ENCODE measurements at places on chromosomes 12 and 14.

DNA sequence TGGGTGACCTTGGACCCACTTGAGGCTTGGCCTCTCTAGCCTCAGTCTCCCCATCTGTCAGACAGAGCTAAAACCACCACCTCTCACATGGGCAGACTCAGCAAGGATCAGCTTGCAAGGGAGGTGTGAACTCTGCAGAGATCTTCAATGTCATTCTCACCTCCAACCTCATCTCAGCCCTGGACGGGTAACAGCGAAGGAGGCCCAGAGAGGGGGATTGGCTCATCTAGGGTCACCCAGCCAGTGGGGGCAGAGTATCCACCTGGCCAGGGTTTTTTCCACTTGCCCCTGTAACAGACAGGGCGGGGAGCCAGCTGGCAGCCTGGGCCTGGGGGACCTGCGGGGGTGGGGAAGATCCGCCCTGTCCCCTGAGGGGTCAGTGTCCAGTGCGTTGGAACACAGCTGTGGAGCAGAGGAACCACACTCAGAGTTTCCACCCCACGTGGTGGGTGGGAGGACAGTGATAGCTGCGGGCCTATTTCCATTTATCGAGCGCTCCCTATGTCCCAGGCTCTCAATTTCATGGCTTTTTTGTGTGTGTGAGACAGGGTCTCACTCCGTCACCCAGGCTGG lies 27.4 kb downstream of the DTX1 start:
- no peak for DNase-seq

DNA sequence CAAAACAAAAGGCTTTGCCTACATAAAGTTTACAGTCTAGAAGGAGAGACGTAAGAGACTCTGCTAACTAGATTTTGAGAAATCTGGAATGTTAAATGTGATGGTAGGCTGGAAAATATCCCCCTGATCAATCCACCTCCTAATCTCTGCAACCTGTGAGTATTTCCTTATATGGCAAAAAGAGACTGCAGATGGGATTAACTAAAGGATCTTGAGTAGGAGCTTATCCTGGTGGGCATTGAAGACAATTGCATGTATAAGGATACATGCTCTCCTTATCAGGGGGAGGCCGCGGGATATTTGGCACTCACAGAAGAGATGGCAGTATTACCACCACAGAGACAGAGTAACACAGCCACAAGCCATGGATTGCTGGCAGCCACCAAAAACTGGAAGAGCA lies 95.2 kb downstream of the EGLN3 start:
- DNase-seq: no peak

- DNase-seq: no peak
Observed at GRCh38 chr12:5557906-5558305, 126.0 kb downstream of the NTF3 start.

DNA sequence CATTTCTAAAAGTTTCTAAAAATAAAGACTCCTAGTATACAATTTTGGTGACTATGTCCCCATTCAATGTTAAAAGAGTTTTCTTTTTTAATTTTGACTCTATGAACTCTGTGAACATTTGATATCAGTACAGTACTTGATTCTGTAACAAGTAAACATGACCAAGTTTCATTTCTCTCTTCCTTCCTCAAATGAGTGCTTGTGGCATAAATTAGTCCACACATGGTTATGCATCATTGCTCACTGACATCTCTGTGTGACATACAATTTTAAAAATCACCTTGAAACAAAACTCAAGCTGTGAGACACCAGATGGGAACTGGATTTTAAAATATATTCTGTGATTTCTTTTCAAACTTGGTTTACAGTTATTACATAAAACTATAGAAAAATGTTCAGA lies 253.9 kb upstream of the MDGA2 start:
- DNase-seq: no peak

- no peak for DNase-seq
Observed at GRCh38 chr14:102213984-102214658, 74.4 kb downstream of the WDR20 start.

DNA sequence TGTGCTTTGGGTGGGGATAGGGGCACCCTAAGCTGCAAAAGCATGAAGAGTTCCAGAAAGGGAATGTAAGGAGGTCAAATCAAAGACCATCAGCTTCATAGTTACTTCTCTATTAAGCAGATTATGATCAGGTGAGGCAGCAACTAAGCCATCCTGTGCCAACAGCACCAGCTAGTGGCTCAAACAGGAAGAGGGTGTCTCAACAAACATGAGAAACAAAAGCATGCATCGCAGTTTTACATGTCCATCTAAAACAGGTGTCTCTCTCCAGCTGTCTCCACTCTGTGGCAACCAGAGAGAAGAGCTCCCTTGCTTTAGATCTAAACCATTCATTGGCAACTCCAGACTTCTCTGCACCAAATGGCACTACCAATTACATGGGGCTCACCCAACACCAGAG lies 52.9 kb downstream of the ACTN1 start:
- DNase-seq: no peak

- no peak for DNase-seq
Observed at GRCh38 chr12:125399489-125399888, 334.3 kb downstream of the AACS start.

GRCh38 chr14:84108746-84109457 lies 1421.0 kb upstream of the FLRT2 start:
- DNase-seq: no peak

DNA sequence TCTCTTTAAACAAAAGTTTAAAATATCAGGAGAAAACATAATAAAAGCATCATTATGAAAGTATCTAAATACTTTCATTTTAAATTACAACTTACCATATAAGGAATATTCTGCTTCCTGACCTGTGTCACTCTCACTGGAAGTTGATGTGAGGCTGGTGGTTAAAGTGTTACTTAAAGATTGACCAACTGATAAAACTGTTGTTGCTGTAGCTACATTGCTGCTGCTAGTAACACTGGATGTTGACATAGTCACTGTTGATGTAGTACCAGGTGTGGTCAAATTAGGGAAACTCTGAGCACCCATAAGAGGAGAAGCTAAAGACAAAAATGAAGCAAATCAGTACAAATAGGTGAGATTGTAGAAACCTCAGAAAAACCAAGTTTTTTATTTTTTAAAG lies 79.9 kb downstream of the HECTD1 start:
- peak; percentile 58 for DNase-seq

- DNase-seq: no peak
Observed at GRCh38 chr12:99917711-99918402, 66.9 kb downstream of the ANKS1B start.

DNA sequence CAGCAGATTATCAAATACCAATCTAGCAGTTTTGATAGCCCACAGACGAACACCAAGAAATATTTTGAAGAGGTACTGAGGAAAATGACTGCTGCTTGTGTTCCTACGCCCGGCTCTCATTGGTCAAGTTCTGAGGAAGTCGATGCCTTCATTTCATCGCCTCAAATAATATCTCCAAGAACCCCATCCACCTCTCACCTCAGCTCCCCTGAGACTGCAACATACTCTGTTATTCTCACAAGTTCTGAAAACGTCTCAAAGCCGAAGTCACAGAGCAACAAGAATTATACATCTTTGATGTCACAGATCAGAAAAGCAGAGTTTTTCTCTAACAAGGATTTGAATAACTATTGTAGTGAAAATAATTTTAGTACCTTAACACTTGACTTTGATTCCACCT lies 55.5 kb upstream of the BCAT1 start:
- no peak for DNase-seq

DNA sequence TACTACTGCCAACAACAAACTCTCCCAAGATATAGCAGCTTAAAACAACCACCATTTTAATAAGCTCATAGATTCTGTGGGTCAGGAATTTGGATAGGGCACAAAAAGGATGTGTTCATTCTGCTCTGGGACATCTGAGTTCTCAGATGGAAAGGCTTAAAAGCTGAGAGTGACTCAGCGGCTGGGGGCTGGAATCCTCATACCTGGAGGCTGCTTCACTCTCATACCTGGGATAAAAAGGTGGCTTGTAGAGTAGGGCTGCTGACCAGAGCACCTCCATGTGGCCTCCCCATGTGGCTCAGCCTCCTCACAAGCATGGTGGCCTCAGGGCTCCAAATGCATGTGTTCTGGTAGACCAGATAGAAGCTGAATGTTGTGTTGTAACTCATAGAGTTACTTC lies 20.2 kb upstream of the PELI2 start:
- DNase-seq: no peak

DNA sequence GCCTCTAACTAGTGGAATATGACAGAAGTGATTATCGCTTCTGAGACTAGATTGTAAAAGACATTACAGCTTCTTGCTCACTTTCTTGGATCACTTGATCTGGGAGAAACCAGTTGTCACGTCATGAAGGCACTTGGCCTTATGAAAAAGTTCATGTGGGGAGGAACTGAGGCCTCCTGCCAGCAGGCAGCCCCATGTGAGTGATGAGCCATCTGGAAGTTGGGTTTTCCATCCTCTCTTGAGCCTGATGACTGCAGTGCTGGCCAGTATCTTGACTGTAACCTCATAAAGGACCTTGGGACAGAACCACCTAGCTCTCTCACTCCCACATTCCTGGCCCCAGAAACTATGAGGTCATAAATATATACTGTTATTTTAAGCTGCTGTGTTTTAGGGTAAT lies 28.0 kb downstream of the TTLL5 start:
- DNase-seq: no peak

DNA sequence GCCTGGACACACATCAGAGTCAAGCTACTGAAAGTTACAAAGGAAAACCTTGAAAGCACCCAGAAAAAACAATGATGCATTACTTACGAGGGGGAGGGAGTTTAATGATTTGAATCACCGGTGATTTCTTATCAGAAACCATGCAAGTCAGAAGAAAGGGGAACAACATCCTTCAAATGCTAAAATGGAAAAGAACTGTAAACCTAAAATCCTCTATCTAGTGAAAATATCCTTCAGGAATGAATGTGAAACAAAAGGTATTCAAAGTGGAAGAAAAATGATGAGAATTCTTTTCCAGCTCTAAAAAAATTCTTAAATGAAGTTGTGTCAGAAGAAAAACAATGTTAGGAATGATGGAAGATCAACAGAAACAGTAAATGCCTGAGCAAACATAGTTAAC lies 16.8 kb downstream of the SCAF11 start:
- DNase-seq: no peak

- DNase-seq: no peak
Observed at GRCh38 chr12:128336204-128337070, 69.5 kb downstream of the TMEM132C start.

DNA sequence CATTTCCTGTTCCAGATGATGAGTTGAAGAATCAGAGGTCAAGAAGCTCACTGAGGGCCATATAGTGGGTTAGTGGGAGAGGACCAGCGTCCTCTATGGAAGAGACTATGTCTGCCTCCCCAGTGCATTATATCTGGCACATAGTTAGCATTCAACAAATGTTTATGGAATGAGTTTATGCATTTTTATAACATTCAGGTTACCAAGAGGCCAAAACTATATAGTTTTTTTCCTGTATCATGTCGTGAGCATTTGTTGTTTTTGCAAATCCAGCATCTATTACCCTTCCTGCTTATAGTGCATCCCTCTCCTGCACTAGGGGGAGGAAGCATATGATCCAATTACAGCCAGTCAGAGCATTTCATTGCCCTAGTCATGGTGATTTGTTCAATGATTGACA lies 60.6 kb downstream of the SUDS3 start:
- no peak for DNase-seq

- no peak for DNase-seq
Observed at GRCh38 chr12:85820101-85820500, 16.1 kb downstream of the RASSF9 start.

DNA sequence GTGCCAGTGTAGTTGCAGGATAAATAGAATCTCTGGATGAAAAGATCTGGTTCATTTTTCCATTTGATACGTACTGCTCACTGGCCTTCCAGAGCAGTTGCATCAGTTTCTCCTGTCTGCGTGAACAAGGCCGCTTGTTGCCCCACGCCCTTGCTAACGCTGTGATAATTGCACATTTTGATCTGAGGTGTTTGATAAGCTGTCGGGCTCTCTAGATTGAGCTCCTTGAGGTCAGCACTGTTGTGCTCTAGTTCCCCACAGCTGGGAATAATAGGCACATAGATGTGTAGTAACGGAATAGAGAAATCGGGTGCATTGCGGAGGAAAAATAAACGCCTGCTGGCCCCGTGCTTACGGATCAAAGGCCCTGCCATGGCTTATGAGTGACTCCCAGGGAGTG lies 42.8 kb upstream of the TRAF3 start:
- DNase-seq: no peak

GRCh38 chr14:36835128-36835527 lies 173.5 kb downstream of the PAX9 start:
- no peak for DNase-seq

- DNase-seq: no peak
Observed at GRCh38 chr12:76226397-76226796, 121.8 kb downstream of the BBS10 start.

DNA sequence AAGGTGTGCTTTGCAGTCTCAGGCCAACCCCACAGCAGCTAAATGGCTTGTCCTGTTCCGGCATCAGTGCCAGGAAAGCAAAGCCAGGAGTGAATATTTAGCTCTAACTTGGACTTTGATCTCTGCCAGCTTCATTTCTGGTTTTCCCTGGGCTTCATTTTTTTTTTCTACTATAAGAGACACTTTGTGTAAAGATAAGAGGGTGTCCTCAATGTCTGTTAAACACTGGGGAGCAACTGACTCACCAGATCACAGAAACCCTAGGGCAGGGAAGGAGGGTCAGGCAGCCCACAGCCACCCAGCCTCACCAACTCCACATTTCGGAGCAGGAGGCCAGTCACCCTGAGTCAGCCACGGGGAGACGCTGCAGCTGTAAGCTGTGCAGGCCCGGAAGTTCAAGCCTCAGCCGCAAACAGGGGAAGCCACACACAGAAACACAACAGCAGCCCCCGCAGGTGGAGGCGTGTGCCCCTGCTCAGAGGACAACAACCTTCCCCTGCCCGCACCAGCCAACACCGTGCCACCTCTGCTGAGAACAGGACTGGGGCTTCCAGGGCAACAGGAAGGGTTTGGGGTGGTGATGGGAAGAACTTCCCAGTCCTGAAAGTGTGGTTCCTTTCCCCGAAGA lies 6.3 kb downstream of the TNFRSF1A start:
- peak; percentile 89 for DNase-seq

GRCh38 chr14:89678768-89679167 lies 261.7 kb upstream of the FOXN3 start:
- DNase-seq: no peak

- no peak for DNase-seq
Observed at GRCh38 chr14:89325959-89326358, 91.1 kb downstream of the FOXN3 start.

DNA sequence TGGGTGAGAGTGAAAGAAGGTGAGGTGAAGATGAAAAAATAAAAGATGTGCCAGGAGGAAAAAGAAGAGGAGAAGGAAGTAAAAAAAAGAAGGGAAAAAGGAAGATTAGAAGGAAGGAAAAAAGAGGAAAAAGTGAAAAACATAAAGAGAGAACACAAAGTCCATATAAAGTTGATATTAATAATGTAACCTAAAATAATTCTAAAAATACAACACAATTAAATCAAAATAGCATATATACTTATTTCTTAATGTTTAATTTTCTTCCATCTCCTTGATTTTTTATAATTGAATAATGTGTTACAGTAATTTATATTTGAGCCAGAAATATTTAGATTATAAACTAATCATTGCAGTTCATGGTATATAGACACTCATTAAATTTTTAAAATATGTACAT lies 124.4 kb upstream of the NOVA1 start:
- DNase-seq: no peak
